ENCODE measurements at places on chromosomes 13 and 19.

DNA sequence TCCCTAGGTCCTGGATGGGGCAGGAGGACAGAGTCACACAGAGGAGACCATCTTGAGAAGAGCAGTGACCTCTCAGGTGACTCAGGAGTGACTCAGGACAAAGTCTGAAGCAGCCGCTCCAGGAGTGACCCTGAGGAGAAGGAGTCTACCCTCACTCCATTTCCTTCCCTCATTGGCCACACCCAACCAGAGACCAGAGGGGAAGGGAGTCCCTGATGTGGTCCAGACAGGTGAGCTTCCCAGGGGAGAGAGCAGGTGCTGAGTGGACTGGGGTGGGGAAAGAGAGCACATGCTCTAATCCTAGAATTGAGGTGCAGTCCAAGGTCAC is 75.5 kb upstream of the MEDAG start:
- no peak for DNase-seq

DNA sequence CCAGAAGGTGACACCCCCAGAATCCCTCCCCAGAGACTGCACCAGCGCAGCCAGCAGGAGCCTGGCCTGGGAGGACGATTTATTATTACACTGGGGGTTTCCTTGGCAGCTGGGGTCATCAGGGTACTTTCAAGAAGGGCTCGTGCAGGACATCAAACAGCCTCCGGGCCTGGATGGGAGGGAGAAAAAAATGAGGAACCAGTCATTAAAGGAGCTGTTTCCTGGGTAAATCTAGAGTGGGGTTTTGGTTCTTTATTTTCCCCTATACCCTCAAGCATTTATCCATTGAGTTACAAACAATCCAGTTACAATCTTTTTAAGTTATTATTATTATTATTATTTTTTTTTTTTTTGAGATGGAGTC is 3.1 kb downstream of the POLR1G start:
- no peak for DNase-seq

DNA sequence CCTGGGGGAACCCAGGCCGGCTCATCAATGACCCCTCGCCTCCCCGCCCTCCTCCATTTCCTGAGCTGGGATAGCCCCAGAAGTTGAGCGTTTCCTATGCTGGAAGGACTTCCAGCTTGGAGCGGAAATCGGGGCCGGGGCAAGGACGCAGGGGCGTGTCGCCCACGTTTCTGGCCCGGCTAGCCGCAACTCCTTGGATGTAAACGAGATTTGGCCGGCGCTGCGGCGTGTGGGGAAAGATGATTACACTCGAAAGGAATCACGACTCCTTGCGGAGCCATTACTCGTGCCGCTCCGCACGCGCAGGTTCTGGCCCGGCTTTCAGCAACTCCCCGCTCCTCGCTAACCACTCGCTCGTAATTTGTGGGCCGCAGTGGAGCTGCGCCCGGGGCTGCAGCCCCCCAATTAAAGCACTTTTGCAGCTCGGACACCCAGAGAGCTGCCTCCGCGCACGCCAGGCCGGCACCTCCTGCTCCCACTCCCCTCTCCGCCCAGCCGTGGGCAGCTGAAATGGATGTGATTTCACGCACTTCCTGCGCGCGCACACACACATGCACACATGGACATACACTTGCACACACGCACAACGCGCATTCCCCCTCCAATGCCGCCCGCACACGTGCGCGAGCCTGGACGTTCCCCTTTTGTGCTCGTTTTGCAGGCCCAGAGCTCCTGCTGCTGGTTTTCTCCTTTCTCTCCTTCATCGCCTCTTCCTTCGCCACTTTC is 15.7 kb downstream of the ZIC5 start:
- no peak for DNase-seq

DNA sequence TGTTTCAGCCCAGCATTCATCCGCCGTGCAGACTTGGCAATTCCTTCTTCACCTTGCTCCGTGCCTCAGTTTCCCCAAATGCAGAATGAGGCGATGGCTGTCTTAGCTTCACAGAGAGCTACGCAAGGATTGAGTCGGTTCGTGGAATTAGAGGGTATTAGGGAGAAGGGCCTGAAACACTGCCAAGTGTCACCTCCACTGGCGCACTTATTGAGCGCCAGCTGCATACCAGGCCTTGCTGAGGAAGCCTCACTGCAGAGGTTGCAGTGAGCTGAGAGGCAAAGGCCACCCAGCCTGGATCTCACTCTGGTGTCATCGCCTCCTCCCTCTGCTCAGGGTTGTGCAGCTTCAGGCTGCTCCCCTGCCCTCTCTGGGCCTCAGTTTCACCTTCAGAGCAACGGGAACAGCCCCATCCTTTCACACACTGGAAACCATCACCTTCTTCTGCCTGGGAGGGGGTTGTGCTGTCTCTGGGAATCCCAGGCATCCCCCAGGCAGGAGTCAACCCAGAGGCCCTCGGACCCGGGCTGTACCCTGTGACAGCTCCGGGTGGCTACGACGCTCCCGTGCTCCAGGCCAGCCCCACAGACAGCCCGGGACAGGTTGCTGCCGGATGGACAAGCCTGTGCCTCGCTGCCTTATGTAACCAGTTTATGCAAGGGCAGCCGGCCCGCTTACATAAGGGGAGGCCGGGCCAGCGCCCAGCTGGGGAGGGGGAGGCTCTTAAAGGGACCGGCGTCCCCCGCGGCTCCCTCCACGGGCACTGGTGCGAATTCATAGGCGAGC is 31.9 kb downstream of the NFIC start:
- no peak for DNase-seq

GRCh38 chr13:67914535-67914934 is 684.4 kb upstream of the PCDH9 start:
- no peak for DNase-seq

- DNase-seq: no peak
Observed at GRCh38 chr13:51596541-51596940, 12.3 kb downstream of the WDFY2 start.

DNA sequence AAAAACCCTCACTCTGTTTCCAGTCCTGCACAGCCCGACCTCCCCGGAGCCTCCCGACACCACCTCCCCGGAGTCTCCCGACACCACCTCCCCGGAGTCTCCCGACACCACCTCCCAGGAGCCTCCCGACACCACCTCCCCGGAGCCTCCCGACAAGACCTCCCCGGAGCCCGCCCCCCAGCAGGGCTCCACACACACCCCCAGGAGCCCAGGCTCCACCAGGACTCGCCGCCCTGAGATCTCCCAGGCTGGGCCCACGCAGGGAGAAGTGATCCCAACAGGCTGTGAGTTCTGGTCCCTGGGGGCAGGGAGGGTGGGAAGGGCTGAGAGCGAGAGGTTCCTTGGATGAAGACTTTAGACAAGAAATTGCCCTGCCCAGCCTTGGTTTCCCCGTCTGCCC is 5.4 kb downstream of the MADCAM1 start:
- DNase-seq: no peak

- no peak for DNase-seq
Observed at GRCh38 chr13:75790198-75790970, 154.3 kb downstream of the LMO7 start.

DNA sequence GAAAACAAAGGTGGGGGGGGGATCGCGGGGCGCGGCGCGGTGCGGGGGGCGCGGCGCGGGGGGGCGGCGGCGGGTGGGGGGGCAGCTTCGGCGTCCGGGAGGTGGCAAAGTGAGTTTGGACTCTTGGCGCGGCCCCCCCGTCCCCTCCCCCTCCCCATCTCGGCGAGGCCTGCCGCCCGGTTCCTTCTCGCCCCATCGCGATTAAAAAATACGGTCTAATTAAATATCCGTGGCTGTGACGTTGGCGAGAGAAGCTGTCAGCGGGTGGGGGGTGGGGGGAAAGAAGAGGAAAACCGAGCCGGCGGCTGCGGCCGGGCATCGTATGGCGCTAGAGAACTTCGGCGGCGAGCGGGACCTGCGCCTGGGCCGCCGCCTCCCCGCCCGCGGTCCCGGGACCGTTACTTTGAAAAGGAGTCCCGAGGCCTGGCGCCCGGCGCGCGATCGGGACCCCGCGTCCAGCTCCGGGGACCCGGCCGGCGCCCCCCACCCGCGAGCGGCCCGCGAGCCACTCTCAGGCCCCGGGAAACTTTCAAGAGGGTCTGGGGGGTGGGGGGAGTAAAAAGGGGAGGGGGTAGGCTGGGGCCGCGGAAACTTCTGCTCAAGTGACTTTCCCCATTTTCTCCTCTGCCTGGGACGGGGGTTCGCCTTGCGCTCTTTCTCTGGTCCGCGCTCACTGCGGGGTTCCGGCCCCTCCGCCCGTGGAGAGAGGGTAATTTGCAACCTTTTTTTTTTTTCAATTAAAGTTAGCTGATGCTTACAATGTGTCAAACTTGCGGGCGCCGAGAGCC is 146.3 kb upstream of the ZNF536 start:
- peak; percentile 9 for DNase-seq

GRCh38 chr19:29562299-29563297 is 36.8 kb downstream of the VSTM2B start:
- no peak for DNase-seq

DNA sequence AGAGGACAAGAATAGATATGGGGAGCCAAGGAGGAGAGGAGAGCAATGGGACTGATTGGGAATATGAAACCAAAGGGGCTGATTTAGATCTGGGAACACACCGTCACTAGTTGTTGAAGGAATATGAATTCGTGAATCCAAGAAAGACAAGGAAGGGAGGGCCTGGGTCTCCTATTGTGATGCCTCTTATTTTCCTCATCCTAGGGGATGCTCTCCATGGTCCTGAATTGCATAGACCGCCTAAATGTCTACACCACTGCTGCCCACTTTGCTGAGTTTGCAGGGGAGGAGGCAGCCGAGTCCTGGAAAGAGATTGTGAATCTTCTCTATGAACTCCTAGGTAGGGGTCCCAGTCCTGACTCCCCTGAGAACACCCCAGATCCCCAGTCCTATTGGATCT is 21.5 kb downstream of the RYR1 start:
- DNase-seq: no peak

DNA sequence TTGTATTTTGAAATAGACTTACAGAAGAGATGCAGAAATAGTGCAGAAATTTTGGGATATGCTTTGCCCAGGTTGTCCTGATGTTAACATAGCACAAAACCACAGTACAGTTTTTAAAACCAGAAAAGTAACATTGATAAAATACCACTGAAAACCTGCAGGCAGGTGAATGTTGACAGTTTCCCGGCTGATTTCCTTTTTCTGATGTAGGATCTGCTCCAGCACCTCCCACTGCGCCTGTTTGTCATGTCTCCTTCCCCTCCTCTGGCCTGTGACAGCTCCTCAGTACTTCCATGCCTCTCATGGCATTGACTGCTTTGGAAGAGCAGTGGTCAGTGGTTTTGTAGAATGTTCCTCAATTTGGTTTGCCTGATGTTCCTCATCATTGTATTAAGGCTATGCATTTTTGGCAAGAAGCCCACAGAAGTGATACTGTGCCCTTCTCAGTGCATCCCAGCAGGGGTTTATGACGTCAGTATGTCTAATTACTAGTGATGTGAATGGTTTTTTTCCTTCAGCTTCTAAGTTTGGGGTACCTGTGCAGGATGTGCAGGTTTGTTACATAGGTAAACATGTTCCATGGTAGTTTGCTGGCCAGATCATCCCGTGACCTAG is 31.0 kb downstream of the TDRD12 start:
- DNase-seq: no peak

DNA sequence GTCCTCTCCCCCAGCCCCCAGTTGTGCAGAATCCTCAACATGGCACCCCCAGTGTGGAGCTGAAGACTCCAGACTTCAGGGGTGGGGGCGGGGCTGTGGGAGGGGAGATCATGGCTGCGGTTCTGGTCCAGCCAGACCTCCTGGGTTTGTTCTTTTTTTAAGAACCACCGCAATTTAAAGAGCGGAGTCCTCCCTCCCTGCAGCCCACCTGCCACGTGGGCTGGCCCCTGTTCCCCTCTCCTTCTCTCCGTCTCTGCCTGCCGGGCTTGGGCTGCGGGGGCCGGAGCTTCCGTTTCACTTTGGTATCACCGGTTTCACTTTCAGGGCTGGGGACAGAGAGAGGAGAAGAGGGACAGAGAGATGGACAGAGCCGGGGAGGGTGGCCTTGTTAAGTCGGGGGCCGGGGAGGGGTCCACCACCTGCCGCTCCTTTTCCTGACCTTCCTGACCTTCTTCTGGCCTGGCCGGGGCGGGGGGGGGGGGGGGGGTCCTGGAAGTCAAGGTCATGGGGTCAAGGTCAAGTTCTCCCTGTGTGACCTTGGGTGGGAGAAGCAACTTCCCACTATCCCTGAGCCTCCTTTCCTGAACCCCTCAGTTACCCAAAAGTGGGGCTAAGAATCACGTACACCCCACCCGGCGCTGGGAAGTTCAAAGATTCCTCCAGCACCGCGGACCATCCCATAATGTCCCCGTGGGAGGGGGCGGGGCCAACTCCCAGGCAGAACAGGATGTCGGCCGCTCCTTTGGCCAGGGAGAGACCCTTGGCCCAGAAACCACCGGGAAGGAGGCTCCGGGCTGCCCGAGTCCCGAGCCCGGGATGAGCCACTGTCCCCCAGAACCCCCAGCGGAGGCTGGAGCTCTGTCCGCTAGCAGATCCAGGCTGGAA is 11.3 kb upstream of the ZBTB7A start:
- DNase-seq: peak; percentile 67

- DNase-seq: no peak
Observed at GRCh38 chr19:44720945-44721344, 22.0 kb downstream of the CEACAM16 start.

DNA sequence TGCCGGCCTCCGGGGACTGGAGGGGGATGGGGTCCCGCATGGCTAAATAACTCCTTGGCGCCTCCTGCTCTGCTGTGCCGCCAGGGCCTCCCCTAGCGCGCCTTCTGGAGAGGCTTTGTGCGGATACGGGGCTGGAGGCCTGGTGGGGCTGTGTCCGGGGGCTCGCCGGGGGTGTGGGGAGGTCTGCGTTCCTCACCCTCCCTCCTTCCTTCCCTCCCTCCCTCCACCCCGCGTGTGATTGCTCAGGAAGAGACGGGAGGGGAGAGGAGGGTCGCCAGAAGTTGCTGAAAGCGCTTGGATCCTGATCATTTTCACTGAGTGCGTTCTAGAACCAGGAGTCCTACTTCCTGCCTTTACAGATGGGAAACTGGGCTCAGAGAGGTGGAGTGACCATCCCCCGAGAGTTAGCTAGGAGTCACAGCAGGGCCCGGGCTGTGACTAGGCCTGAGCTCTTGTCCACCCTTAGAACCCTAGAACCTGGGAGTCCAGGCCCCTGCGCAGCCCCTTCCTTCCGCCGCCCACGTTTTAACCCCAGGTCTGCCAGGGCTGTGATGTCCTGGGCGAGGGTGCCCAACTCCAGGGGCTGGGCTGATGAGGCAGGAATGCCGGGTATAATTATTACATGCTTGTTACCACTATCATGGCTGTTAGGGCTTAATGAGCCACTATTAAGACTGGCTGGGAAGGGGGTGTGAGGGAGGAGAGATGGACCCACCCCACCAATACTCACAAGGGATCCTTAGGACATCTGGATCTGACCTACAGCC is 782 bp upstream of the JUND start:
- DNase-seq: peak; percentile 54

- DNase-seq: no peak
Observed at GRCh38 chr19:35086455-35086854, 29.2 kb upstream of the FXYD3 start.

- no peak for DNase-seq
Observed at GRCh38 chr13:70034286-70034685, 73.3 kb upstream of the ATXN8OS start.

GRCh38 chr19:5298471-5298901 is 42.1 kb downstream of the PTPRS start:
- no peak for DNase-seq

DNA sequence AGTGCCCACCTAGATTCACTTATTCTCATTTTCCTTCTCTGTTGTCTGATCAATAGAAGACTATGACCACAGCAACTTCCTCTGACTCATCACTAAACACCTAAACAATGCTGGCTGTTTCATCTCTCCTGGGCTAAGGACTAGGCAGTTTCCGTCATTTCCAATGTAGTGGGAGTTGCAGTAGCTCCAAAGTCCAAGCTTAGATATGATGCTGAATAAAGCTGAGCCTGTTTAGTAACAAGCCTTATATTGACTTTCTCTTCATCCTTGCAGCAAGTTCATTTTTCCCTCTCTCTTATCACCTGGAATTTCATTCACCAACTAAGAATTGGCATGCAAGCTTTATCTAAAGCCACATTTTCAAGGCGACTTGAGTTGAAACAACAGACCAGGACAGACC is 53.5 kb upstream of the PCDH9 start:
- DNase-seq: no peak

Measured in stimulated activated CD4-positive, alpha-beta T cell treated with anti-CD3 and anti-CD28 coated beads, Interleukin-15, amount 100 ng/mL, for 24 hours (primary cell).